ENCODE measurements at places on chromosomes 7 and 10. TPM values are rescaled to one million over a fixed set of nuclear protein-coding genes. Genes with fewer than 3 reads are reported as not detected.

The PNLIPRP3 gene
- 0.04 TPM for total RNA-seq

The AASS gene
- total RNA-seq, result 0.12 TPM

The NRCAM gene
- total RNA-seq, result 135 TPM

The CTAGE8 gene
- not detected for total RNA-seq

The SUN3 gene
- 0.13 TPM for total RNA-seq

The MOGAT3 gene
- not detected for total RNA-seq

The NODAL gene
- not detected for total RNA-seq

The TMEM225B gene
- total RNA-seq, result 1.1 TPM

The NKX2-3 gene
- total RNA-seq, result not detected

The SPDYE11 gene
- total RNA-seq, result not detected

The OR2A42 gene
- not detected for total RNA-seq

The CUL2 gene
- total RNA-seq, result 25.3 TPM

The DYDC1 gene
- total RNA-seq, result not detected

The SFTPA1 gene
- total RNA-seq, result not detected

The FGFBP3 gene
- total RNA-seq, result 2.1 TPM

The OR2A7 gene
- total RNA-seq, result not detected

The LRIT1 gene
- total RNA-seq, result not detected

The MINDY4 gene
- total RNA-seq, result 2.4 TPM

The CASP2 gene
- 21.4 TPM for total RNA-seq

The GPR141 gene
- not detected for total RNA-seq

The PLEKHS1 gene
- total RNA-seq, result 0.04 TPM

The GBX1 gene
- total RNA-seq, result 0.09 TPM

Measured in A549 treated with dexamethasone at 1 μM for 4 hours (cell line).